ENCODE measurements at places on chromosomes 4 and X.

- DNase-seq = no peak
- H3K4me3 ChIP-seq = no peak overlapping the region
- H3K27ac ChIP-seq = no peak overlapping the region
- H3K4me1 ChIP-seq = no peaks in the 10 kb centered on the region
- no peaks in the 10 kb centered on the region for H3K27me3 ChIP-seq
These were observed 52.4 kb upstream of the TSPAN5 start for GRCh38 chr4:98710831-98711230.

GRCh38 chr4:119841361-119841760 lies 212.8 kb upstream of the PDE5A start:
- H3K4me1 ChIP-seq = peaks cover 4% of the 10 kb centered on the region
- H3K27ac ChIP-seq = no peak overlapping the region
- DNase-seq = no peak
- no peaks in the 10 kb centered on the region for H3K27me3 ChIP-seq

GRCh38 chrX:116198810-116199209 lies 28.3 kb downstream of the AGTR2 start:
- no peaks in the 10 kb centered on the region for H3K36me3 ChIP-seq
- H3K4me1 ChIP-seq = no peaks in the 10 kb centered on the region
- no peak overlapping the region for H3K27ac ChIP-seq
- no peaks in the 10 kb centered on the region for H3K27me3 ChIP-seq
- H3K4me3 ChIP-seq = no peak overlapping the region
- no peak for DNase-seq

- no peak overlapping the region for H3K4me3 ChIP-seq
- no peaks in the 10 kb centered on the region for H3K4me1 ChIP-seq
- no peaks in the 10 kb centered on the region for H3K27me3 ChIP-seq
These were observed 545.6 kb upstream of the LCORL start for GRCh38 chr4:18566970-18567799.

DNA sequence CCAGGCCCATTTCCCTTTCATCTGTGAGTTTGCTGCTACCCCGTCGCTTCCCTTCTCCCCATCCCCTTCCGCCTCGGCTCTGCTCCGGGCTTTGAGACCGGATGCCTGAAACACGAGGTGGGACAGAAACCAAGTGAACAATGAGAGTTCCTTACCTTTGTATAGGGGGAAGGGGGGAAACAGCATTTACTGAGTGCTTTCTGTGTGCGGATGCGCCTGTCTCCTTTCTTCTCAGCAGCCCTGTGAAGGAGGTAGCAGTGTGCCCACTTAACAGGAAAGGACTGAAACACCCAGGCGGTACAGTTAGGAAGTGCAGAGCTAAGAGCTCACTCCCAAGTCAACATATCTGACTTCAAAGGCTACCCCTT lies 43.2 kb upstream of the TMSB15B start:
- H3K4me3 ChIP-seq = peak overlapping the region; percentile 64
- no peaks in the 10 kb centered on the region for H3K36me3 ChIP-seq
- no peak for DNase-seq
- H3K27me3 ChIP-seq = no peaks in the 10 kb centered on the region
- peak overlapping the region; percentile 86 for H3K27ac ChIP-seq

- no peak for DNase-seq
- no peaks in the 10 kb centered on the region for H3K4me1 ChIP-seq
- H3K27me3 ChIP-seq = no peaks in the 10 kb centered on the region
- no peak overlapping the region for H3K27ac ChIP-seq
- H3K4me3 ChIP-seq = no peak overlapping the region
These were observed 513.6 kb upstream of the PITX2 start for GRCh38 chr4:111136438-111136837.

GRCh38 chr4:184972991-184973390 lies 45.3 kb upstream of the HELT start:
- H3K27me3 ChIP-seq = no peaks in the 10 kb centered on the region
- H3K4me3 ChIP-seq = no peak overlapping the region
- no peaks in the 10 kb centered on the region for H3K36me3 ChIP-seq
- H3K27ac ChIP-seq = no peak overlapping the region
- peak; percentile 34 for DNase-seq
- no peaks in the 10 kb centered on the region for H3K4me1 ChIP-seq

GRCh38 chrX:107396783-107397182 lies 52.7 kb upstream of the FRMPD3 start:
- H3K4me3 ChIP-seq = no peak overlapping the region
- no peaks in the 10 kb centered on the region for H3K27me3 ChIP-seq
- H3K36me3 ChIP-seq = no peaks in the 10 kb centered on the region
- no peak for DNase-seq

DNA sequence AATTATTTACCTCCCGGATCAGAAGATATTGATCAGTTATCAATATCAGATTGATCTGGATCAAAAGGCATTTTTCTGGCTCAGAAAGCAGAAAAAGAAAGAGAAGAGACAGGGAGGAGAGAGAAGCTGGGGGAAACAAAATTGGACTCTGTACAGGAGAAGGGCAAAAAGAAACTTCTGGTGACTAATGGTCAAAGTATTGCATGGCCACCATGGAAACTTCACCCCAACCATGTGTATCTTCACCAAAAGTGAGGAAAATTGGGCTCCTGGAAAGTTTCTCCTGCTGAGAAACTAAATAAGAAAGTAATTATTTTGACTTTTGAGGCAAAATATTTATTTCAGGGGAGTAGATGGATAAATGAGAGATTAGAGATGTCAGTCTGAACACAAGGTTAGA lies 33.9 kb downstream of the RNF150 start:
- DNase-seq = no peak
- H3K27ac ChIP-seq = no peak overlapping the region
- no peaks in the 10 kb centered on the region for H3K4me1 ChIP-seq
- H3K27me3 ChIP-seq = no peaks in the 10 kb centered on the region

GRCh38 chrX:65900850-65901844 lies 138.7 kb downstream of the VSIG4 start:
- no peaks in the 10 kb centered on the region for H3K4me1 ChIP-seq
- H3K36me3 ChIP-seq = no peaks in the 10 kb centered on the region
- H3K27me3 ChIP-seq = no peaks in the 10 kb centered on the region

GRCh38 chrX:133973704-133974103 lies 11.7 kb downstream of the GPC3 start:
- H3K27me3 ChIP-seq = no peaks in the 10 kb centered on the region
- DNase-seq = no peak
- no peaks in the 10 kb centered on the region for H3K4me1 ChIP-seq

- H3K4me1 ChIP-seq = peaks cover 12% of the 10 kb centered on the region
- no peaks in the 10 kb centered on the region for H3K36me3 ChIP-seq
- H3K27ac ChIP-seq = peak overlapping the region; percentile 99
- peak overlapping the region; percentile 78 for H3K4me3 ChIP-seq
- peak; percentile 27 for DNase-seq
These were observed 704 bp upstream of the SEPSECS start for GRCh38 chr4:25160714-25161592.

DNA sequence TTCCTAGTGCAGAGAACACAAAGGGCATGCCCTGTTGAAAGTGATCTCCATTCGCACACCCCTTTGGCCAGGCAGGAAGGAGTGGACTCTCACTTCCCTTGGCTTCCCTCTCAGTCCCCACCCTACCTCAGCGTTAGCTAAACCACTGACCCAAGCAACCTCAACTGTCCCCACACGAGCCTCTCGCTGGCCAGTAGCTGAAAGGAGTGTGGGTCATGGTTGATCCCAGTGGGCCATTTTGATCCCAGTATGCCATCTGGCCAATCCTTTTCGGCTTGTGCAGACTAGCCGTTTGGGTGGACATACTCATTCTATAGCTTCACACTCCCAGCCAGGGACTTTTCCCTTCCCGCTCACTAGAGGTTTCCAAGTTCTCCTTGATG lies 24.4 kb upstream of the BCORL1 start:
- no peaks in the 10 kb centered on the region for H3K36me3 ChIP-seq
- peaks cover 8% of the 10 kb centered on the region for H3K4me1 ChIP-seq
- DNase-seq = no peak
- H3K4me3 ChIP-seq = no peak overlapping the region
- no peaks in the 10 kb centered on the region for H3K27me3 ChIP-seq

- H3K27me3 ChIP-seq = no peaks in the 10 kb centered on the region
- no peak for DNase-seq
- peaks cover 31% of the 10 kb centered on the region for H3K4me1 ChIP-seq
- H3K27ac ChIP-seq = no peak overlapping the region
These were observed 22.6 kb upstream of the TBC1D1 start for GRCh38 chr4:37868238-37868637.

GRCh38 chr4:74541667-74542066 lies 96.7 kb downstream of the AREG start:
- no peak for DNase-seq
- H3K36me3 ChIP-seq = no peaks in the 10 kb centered on the region
- no peaks in the 10 kb centered on the region for H3K4me1 ChIP-seq
- no peak overlapping the region for H3K4me3 ChIP-seq

GRCh38 chrX:20481632-20482031 lies 214.9 kb upstream of the RPS6KA3 start:
- no peak for DNase-seq
- no peaks in the 10 kb centered on the region for H3K4me1 ChIP-seq
- H3K4me3 ChIP-seq = no peak overlapping the region
- H3K27ac ChIP-seq = no peak overlapping the region
- no peaks in the 10 kb centered on the region for H3K27me3 ChIP-seq
- H3K36me3 ChIP-seq = no peaks in the 10 kb centered on the region

- no peak overlapping the region for H3K27ac ChIP-seq
- no peaks in the 10 kb centered on the region for H3K27me3 ChIP-seq
- DNase-seq = no peak
- no peak overlapping the region for H3K4me3 ChIP-seq
These were observed 450.5 kb downstream of the KLHL4 start for GRCh38 chrX:87968118-87968517.

DNA sequence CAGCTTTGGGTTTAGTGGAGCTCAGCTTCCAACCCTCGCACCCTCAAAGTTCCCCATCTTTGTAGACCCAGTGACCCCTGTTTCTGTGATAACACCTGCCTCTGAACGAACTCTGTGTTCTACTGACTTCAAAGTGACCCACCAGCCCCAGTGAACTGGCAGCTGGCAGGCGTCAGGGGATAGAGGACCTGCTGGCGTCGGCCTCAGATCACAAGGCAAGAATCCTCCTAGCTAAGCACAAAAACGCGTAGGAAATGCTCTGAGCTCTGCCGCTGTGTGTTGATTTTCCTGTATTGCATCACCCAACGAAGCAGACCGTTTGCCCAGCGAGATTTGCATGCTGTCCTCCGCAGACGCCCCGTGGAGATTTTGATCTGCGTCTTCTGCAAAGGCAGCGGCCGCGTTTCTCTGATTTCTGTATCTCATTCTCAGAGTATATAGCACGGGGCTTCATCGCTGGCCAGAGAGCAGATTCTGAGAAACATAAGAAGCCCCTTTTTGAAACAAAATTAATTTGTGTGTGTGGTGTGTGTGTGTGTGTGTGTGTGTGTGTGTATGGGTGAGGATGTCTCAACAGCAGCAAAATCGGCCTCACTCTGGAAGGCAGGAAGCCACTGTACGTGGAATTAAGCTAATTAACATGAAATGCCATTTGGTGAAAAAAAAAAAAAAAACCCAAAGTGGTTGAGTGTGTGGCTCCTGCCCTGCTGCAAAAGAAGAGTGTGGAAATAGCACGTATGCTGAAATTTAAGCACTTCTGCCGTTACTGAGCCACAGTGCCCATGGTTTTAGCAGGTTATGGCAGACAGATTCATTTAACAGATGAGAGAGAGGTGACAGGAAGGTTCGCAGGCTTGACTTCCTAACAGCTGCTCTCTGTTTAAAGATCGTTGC lies 29.2 kb upstream of the ASMTL start:
- no peaks in the 10 kb centered on the region for H3K36me3 ChIP-seq
- no peaks in the 10 kb centered on the region for H3K4me1 ChIP-seq
- peak overlapping the region; percentile 21 for H3K27ac ChIP-seq
- no peak overlapping the region for H3K4me3 ChIP-seq

DNA sequence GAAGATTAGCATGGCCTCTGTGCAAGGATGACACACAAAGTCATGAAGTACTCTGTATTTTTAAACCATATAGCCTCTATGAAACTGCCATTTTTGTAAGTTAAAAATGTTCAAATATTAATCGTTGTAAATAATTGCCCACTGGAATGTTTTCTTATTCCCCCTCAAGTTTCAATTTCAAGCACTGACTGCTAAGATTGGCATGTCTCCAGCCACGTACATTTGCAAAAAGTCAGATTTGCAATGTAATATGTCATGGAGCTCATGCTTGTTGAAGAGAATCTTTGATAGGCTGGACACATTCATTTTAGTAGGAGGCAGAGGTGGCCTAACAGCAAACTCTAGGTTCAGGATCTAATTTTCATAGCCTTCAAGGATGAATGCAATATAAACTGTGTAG lies 124.7 kb downstream of the CBR4 start:
- H3K27me3 ChIP-seq = no peaks in the 10 kb centered on the region
- H3K36me3 ChIP-seq = peaks cover 47% of the 10 kb centered on the region
- H3K4me1 ChIP-seq = peaks cover 54% of the 10 kb centered on the region
- no peak for DNase-seq

- DNase-seq = no peak
- no peaks in the 10 kb centered on the region for H3K4me1 ChIP-seq
- no peak overlapping the region for H3K4me3 ChIP-seq
- no peak overlapping the region for H3K27ac ChIP-seq
- H3K36me3 ChIP-seq = no peaks in the 10 kb centered on the region
These were observed 30.8 kb upstream of the CD40LG start for GRCh38 chrX:136616987-136617685.

GRCh38 chrX:23637187-23637586 lies 30.1 kb upstream of the PRDX4 start:
- H3K4me3 ChIP-seq = no peak overlapping the region
- no peaks in the 10 kb centered on the region for H3K36me3 ChIP-seq
- no peaks in the 10 kb centered on the region for H3K27me3 ChIP-seq

DNA sequence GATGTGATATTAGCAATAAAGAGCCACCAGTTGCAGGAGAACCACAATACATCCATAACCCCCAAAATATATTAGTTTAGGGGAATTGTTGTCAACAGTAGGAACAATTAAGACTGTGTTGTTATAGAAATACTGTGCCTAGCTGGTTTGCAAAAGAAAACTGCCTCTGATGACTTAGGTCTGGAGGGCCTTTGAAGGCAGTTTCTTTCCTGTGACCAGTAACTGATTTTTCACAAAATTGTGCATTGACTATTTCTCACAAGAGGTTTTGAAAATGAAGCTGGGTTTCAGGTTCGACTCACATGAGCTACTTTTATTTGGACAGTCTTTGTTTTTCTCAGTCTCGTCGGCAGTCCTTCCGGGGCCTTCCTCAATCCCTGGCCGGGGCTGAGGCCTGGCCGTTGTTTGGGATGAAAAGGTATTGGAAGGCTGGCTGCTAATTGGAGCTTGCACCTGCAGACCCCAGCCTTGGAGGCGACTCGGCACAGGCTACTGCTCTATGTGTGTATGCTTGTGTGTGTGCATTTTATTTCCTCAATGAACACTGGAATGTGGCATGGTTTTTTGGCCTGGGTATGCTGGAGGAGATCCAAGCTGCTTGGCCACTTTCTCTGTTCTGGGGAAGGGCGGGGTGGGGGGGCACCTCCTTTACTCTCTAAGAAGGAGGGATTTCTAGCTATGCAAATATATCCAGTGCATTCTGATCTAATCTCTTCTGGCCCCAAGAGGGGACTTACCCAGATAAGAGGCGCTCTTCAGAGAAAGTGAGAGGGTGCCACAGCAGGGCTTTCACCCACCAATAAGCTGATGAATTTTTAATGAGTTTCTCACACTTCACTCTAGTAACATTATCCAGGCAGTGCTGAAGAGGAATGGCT lies 49.5 kb upstream of the LNX1 start:
- H3K4me1 ChIP-seq = peaks cover 8% of the 10 kb centered on the region
- H3K27ac ChIP-seq = no peak overlapping the region
